Stimulated activated CD8-positive, alpha-beta memory T cell treated with anti-CD3 and anti-CD28 coated beads, Interleukin-4, amount 100 ng/mL, for 48 hours (primary cell): ENCODE measurements at places on chromosomes 4 and X.

DNA sequence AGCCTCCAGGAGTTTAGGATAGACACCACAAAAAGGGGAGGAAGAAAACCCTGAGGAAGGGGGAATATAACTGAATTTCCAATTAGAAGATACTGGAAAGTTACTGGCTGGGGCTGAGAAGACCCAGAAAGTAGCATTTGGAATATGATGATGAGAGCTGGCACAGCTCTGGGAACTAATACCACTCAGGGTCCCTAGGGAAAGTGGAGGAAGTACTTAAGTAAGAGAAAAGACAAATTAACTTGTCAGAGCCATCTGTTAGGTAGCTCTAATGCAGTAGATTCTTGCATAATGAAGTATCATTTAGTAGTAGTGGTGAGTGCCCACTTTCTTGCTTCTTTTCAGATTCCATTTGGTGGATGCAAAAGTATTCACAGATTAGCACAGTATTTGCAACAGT lies 90.8 kb upstream of the TSPAN5 start:
- no peak for DNase-seq

DNA sequence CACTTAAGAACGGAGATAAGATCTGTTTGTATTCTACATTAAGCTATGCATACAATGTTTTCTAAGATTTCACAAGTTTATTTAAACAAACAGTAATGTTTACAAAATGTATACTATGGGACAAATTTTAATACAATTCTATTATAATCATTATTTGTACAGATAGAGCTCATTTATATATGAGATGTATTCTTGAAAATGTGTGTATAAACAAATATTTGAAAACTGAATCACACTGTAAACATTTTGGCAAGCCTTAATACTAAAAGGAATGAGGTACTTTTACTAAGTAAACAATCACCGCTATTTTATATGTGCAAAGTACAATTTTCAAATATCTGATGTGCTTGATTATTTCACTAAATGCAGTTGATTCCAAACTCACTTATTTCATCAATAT lies 119.2 kb upstream of the MAB21L2 start:
- no peak for DNase-seq

DNA sequence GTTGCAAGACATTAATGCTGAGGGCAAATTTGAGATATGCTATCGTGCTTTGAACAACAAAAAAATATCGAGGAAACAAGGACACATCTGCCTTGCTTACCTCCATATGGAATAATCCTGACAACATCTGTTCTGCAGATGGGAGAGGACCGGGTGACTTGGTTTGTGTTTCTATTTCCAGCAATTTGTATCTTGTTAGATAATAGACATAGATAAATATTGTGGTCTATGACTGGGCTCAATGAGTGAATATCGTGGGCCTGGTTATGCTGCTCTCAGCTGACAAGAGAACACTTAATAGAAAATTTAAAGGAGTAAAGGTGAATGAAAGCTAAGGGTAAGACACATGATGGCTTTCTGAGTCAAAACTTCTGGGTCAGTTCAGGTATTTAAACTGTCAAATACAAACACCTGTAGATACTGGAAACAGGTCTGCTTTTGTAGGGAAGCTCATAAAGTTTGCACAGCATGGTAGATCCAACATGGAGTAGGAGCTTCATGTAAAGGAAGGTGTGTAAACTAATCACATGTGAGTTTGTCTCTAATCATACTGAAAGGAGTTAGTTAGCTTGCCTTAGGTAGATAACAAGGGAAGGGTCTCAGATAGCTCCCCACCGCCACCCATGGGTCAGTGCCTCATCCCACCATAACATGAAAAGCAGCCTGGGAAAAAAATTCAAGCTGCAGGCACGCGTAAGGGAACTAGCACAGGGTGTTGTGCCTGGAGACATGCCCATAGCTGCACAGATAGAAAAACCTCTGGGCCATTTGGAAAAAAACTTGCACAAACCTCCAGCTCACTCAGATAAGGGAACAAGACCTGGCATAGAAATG lies 904.1 kb upstream of the EPHA5 start:
- no peak for DNase-seq

GRCh38 chr4:144402176-144402575 lies 243.8 kb upstream of the HHIP start:
- no peak for DNase-seq

DNA sequence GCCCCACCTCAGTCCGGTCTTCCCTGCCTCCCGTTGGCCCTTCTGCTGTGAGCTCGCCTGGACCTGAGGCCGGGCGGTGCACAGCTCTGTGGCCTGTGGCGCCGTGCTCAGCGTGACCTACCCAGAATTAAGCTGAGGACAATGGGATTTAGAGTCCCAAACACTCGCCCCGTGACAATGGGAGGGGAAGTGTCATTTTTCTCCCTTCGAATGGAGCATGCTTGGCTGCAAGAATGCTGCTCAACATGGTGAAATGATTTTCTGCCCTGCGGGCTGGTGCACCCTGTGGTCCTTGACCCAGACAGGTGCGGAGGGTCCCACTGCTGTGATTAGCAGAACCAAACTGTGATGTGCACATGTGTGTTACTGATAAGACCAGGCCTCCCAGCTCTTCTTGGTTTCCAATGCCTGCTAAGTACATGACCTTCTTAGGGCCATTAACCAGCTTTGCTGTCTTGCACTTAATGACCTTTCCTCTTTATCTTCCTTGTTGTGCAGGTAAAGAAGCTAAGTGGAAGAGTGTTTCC lies 772 bp downstream of the EOLA1 start:
- no peak for DNase-seq

GRCh38 chrX:68936608-68937007 lies 107.8 kb downstream of the EFNB1 start:
- no peak for DNase-seq

DNA sequence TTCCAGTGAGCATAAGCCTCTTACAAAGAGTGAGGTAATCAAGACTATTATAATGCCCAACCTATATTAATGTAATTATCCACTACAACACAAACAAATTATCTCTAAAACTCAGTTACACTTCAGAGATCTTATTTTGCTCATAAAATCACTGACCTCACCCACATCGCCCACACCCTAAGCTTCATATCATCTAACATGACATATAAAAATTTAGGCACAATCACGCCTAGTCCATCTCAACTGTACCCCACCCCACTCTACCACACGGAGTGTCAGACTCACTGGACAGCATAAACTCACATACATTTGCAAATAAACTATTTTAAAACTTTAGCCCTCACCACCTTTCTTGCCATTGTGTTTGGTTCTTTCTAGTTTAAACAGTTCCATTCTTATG lies 252.4 kb downstream of the PCDH7 start:
- DNase-seq: no peak

- DNase-seq: no peak
These were observed 1513.4 kb upstream of the AGA start for GRCh38 chr4:178955614-178956013.

DNA sequence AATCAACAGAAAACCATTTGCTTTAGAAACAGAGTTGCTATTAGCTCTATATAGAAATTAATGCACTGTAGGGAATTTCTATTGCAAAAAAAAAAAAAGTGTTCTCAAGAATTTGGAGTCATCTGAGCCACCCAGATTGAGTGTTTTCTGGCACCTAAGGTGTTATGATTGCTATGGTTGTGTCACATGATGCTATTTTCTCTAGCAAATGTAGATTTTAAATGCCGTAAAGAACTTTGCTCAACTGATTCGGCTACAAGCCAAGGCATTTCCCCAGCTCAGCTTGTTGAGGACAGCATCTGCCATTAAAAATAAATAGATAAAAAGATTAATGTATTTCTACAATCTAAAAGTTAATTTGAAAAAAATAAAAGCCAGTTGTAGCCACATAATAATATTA lies 712.8 kb downstream of the FAT4 start:
- DNase-seq: no peak

GRCh38 chrX:123424546-123424945 lies 240.5 kb downstream of the GRIA3 start:
- DNase-seq: no peak

DNA sequence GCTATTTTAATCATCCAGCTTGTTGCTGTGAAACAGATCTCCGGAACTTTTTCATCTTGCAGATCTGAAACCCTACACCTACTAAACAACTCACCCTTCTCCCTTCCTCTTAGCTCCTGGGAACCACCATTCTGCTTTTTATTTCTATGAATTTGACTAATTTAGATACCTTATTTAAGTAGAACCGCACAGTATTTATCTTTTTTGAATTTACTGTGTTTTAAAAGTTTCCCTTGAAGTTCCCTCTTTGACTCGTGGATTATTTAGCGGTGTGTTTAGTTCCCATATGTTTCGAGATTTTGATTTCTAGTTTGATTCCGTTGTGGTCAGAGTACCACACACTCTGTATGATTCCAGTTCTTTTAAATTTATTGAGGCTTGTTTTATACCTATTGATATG lies 44.6 kb downstream of the EIF2S3 start:
- no peak for DNase-seq

DNA sequence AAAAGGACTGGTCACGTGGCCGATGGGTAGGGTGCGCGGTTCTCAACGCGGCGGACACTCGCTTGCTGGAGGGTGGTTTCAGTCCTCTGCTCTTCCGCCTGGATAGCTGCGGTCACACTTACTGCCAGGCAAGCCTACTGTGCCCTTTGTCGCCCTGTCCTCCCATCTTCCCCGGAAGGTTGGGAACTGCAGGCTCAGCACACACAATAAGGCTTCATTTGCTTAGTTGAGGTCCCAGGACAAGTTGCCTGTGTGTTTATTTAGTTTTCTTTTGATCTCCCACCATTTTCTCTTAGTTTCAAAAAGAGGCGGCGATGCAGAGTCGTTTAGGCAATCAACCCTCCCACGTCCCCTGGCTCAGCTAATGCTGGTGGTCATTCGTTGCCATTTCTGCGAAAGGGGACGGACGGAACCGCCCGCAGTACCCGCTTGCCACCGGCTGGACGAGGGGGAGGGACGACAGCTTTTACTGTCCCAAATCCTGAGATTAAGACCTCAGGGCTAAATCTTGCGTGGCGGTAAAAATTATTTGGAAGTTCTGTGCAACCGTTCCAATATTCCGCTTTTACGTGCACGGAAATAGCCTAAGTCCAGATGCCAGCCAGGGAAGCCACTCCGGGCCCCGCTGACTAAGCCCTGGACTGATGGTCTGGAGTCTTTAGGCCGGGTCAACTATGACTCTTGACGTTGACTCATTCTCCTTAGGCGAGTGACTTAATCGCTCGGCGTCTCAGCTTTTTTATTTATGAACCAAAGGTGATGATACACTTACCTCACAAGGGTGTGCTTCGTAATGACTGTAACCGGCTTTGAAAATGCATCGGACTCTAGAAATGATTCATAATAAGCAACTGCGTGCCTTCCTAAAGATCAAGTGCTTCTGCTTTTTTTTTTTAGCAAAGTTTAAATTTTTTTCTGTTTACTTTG lies 671 bp upstream of the EIF4E start:
- peak; percentile 69 for DNase-seq

DNA sequence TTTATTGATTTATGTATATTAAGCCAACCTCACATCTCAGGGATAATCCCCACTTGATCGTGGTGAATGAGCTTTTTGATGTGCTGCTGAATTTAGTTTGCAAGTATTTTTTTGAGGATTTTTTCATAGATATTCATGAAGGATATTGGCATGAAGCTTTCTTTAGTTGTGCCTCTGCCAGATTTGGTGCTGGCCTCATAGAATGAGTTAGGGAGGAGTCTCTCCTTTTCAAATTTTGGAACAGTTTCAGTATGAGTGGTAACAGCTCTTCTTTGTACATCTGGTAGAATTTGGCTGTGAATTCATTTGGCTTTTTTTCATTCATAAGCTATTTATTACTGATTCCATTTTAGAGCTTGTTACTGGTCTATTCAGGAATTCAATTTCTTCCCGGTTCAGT lies 197.2 kb upstream of the NDST4 start:
- DNase-seq: no peak

- DNase-seq: no peak
These were observed 118.3 kb upstream of the ATOH1 start for GRCh38 chr4:93710101-93710846.

- DNase-seq: no peak
These were observed 12.8 kb upstream of the PPM1K start for GRCh38 chr4:88297212-88297516.

- DNase-seq: no peak
These were observed 47.5 kb upstream of the IGFBP7 start for GRCh38 chr4:57157596-57158137.

DNA sequence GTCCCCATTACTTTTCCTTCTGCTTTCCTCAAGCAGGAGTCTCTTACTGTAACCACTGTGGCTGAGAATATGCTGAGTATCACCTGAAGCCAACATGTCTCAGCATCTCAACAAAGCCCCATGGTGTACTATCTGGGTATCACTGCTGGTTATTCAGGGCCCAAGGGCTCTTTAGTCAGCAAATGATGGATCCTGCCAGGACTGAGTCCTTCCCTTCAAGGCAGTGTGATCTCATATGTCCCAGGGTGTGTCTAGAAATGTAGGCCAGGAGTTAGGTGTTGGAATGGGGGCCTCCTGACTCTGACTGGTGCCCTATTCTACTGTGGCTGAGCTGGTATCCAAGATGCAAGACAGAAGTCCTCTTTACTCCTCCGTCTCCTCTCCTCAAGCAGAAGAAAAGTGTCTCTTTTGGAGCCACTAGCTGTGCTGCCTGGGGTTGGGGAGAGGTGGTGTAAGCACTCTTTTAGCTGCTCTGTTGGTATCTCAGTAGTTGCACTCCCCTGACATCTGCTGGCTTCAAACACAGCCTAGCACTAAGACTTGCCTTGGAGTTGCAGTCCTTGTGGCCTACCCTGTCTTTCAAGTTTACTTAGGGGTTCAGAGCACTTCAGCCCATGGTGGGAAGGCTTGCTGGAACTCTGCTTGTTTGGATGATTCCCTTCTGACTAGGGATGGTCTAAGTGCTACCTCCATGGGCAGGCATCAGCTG lies 28.6 kb downstream of the OCIAD2 start:
- no peak for DNase-seq

- no peak for DNase-seq
These were observed 291.8 kb downstream of the FBXW7 start for GRCh38 chr4:152243896-152244595.

DNA sequence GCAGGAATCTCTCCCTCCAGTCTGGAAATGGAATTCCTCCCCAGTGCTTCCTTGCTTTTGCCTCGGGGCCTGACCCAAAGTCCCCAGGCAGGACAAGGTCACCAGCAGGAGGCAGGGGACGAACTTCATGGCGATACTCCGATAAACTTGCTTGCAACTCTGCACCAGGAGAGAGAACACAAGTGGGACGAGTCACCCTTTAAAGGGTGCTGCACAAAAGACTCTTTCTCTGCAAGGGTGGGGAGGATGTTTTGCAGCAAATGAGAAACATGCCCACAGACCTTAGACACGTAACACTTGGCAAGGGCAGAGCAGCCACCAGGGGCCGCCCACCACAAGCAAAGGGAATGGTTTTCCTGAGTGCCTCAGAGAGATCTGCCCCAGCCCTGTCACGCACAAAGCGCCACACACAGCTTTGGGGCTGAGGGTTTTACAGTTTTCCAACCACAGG lies at the start of gene FGFBP2:
FGFBP2 (minus strand) TSS at position 175 of the 451 bp plus-strand sequence; CDS start at position 129, 46 bp downstream.
- DNase-seq: peak; percentile 79
